Cortex of kidney (tissue), 1 donor: ENCODE measurements at places on chromosomes 5 and 9.

DNA sequence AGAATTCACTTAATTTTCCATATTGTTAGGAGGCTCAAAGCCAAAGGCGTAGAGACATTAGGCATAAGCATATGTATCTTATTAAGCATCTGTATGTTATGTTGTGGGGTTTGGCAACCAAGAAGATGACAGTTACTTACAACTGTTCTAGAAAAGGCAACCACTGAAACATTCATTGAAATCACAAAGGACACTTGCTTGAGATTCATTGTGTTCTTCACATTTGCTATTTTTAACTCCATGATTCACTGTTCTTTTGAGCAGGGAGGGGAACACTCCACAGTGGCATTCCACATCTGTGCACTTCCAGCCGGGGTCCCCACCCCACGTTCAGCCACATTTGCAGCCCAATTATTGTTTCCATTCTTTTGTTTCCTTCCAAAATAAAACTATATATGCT is 107.1 kb downstream of the PALM2AKAP2 start:
- DNase-seq, result no peak

DNA sequence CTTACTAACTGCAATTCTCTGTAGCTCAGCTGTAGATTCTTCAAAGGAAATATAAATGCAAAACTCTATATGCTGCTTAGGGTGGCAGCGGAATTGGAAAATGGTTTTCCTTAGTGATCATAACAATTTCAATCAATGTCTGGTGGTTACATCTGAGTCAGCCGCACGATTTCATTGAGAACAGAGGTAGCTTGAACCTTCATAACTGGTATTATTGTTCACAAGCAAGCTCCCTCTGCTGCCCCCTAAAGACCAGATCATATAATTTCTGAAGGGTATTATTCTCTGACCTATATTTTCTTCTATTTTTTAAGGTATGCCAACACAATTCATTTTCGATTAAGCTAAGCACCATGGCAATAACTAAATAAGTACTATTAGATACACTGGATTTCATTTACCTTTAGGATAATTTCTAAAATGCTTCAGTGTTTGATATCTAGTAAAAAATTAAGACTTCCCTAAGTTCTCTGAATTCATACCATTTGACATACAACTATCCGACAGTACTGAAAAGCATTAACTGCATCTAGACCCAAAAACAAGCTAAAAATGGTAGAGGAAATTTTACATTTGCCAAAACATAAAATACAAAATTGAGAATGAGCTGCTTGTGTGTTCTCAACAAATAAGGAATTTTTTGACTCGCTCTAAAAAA is 181.1 kb upstream of the SPEF2 start:
- no peak for DNase-seq

DNA sequence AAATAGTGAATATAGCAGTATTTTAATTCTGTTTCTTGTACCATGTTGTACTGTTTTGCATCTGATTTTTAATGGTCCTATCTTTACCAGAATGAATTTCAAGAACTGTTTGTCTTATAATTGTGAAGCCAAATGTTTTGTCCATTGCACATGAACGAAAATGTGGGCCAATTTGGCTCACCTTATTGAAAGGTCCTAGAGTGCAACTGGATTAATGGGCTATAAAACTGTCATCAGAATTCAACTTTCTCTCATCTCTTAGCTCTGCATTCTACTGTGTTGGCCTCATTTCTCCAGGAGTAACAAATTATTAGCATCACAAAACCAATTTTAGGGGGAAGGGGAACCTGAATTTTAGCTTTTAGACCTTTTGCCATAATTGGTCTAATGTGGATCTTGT is 179.4 kb upstream of the NUDT12 start:
- DNase-seq, result no peak

- no peak for DNase-seq
Measured at GRCh38 chr9:133918111-133918813, 73.9 kb downstream of the VAV2 start.

DNA sequence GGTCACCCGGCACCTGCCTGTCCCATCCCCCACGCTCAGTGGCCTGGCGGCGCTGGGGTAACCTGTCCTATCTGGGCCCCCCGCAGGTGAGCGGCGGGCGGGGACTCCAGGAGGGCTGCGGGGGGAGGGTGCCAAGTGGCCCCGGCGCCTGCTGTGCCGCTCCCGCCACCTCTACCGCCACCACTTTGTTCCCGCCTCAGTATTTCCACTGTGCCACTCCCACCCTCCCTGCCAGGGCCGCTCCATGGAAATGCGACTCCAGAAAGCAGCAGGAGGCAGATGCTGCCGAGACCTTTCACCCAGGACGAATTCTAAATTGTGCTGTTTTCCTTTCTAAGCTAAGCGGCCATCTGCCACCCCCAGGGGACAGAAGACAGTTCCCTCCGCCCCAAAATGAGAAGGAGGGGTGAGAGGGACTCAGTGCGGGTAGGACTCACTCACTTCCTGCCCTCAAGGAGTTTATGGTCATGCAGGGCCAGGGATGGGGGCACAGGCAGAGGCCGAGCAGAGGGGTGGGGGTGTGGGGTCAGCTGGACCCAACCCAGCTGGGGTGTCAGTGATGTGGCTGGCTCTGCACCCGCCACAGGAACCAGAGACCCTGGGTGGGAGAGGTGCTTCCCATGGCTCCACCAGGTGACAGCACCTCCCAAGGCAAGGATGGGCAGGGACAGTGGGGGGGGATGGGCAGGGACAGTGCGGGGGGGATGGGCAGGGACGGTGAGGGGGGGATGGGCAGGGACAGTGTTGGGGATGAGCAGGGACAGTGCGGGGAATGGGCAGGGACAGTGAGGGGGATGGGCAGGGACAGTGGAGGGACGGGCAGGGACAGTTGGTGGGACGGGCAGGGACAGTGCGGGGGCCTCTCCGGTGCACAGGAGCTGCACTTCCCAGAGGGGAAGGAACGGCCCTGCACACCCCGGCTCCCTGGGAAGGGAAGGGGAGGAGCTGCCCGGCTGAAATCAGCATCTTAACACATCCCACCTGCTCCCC is 17.8 kb downstream of the NOTCH1 start:
- no peak for DNase-seq

DNA sequence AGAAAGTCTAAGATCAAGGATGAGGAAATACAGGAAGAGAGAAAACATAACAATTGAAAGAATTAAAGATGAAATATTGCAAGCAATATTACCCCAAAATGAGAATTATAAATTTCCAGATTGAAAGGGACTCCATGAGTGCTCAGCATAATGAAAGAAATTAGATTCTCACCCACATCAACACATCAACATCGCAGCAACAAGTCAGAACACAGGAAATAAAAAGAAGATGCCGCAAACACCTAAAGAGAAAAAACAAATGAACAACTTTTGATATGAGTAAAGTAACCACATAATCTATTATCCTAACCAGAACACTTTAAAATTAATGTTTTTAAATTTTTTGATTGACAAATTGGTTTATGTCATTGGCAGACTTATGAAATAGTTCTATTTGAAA is 318.3 kb upstream of the PTGER4 start:
- no peak for DNase-seq

DNA sequence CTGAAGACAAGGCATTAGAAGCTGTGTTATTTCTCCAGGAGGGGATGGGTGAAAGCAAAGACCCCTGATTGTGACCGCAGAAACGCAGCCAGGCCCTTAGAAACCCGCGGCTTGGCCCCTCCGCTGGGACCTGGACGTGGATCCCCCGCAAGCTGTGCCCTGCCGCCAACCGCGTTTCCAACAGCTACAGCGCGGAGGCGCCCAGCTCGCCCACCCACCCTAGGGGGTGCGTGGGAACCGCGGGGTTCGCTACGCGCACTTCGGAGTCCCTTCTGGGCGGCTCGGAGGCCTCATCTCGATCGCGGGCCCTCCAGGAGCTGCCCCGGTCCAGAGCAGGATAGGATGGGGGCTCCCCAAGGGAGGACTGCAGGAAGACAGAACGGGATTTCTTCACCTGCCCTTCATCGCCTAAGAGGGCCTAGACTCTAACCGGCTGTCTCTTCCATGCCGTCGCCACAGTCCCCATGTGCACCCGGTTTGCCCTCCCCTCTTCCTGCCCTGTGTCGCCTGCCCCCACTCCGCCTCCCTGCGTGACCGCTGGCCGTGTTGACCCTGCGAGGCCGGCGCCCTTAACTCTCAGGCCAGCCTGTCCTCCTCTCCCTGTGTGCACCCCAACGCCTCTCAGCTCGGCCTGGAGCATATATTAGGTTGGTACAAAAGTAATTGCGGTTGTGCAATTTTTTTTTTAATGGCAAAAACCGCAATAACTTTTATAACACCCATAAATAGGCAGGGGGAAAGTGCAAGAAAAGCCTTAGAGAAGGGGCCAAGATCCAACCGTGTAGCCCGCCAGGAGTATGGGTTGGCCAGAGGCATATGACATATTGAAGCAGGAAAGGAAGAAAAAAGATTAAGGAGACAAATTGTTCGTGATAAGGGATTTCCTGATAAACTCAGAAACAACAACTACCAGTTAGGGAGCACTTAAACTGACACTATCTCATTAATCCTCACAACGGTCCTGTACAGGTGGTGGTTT is 68.1 kb upstream of the FREM1 start:
- DNase-seq, result no peak

- DNase-seq, result no peak
Measured at GRCh38 chr9:116003397-116003796, 150.2 kb upstream of the PAPPA start.

DNA sequence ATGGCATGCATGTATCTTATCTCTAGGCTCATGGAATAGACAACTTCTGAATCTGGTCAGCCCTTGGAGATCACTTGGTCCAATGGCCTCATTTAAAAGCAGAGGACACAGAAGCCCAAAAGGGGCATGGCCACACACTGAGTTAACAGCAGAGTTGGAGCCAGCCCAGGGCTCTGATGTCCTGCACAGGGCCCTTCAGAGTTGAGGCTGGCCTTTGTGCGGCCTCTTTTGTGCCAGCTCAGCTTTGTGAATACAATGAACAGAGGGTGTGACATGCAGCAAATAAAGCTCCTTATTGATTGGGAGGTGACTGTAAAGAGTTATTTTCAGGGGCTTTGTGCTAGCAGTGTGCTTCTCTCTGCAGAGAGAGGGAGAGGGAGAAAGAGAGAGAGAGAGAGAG is 150.1 kb upstream of the STK32A start:
- no peak for DNase-seq
